ENCODE measurements at places on chromosomes 3 and 15.

DNA sequence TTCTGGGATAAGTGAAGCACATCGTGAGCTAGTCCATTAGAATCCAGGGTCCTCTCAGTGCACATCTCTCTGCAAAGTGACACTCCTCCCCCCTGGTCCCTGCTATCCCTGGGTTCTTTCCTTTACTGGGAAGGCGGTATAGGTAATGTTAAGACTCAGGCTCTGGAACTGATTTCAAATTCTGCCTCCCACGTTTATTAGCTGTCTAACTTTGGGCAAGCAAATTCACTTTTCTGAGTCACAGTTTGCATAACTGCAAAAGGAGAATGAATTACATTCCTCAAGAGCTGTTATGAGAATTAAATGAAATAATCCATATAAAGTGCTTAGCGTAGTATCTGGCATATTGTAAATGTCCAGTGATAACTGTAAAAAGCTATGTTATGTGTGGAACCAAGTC is 168.1 kb upstream of the LRRN1 start:
- no peak for DNase-seq

- DNase-seq = no peak
Observed at GRCh38 chr3:40187945-40188344, 121.6 kb upstream of the EIF1B start.

DNA sequence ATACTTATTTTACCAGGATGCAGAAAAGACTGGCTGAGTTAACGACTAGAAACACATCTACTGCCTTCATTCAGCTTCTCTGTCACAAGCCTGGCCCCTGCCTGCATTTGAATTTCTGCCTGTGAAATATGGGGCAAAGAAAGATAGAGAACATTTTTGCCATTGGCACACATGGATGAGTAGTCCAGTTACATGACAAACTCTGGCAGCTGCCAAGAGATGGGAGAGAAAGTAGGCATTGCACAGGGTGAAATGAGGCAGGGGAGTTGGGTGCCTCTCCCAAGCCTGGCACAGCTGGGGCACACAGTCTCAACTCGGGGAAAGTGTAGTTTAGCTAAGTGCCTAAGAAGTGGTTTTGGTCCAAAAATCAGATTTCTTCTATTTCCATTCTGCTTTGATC is 24.0 kb downstream of the ANXA2 start:
- DNase-seq = no peak

- no peak for DNase-seq
Observed at GRCh38 chr15:92638709-92639365, 16.7 kb downstream of the FAM174B start.

DNA sequence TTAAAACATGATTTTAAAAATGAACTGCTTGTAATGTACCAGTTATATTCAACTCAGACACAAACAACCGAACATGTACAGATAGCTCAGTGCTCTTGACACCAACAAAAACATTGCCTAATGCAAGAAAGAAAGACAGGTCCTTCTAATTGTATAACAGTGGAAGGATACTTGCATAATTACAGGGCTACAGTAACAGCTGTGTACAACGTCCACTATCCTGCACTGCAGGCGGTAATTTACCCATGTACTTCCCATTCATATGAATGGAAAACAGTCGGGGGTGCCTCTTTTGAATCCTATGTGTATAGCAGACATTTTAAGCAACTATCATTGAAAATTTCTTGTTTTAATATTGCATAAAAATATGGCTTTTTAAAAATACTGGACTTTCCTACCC is 41.1 kb upstream of the PLSCR5 start:
- DNase-seq = peak; percentile 71

- DNase-seq = no peak
Observed at GRCh38 chr3:114218006-114218405, 19.4 kb downstream of the ZNF80 start.

DNA sequence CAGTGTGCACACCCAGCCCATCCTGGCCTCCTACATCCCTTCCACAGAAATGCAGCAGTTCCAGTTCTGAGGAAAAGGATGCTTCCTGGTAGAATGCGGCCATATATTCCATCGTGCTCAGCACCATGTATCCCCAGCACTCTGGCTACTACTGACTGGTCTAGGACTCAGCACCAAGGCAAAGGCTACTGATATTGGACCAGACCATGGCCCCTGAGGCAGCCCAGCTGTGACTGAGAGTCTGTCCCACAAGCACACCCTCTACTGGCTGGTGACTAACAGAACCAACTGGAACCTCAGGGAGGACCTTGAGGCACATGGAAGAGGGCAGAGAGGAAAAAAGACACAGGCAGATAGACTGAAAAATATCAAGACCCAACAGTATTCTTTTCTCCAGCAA is 30.0 kb downstream of the TARS3 start:
- DNase-seq = no peak

Data from AML-193 (cell line).